Vagina (tissue), 2 donors: ENCODE measurements at places on chromosomes 3 and 15.

DNA sequence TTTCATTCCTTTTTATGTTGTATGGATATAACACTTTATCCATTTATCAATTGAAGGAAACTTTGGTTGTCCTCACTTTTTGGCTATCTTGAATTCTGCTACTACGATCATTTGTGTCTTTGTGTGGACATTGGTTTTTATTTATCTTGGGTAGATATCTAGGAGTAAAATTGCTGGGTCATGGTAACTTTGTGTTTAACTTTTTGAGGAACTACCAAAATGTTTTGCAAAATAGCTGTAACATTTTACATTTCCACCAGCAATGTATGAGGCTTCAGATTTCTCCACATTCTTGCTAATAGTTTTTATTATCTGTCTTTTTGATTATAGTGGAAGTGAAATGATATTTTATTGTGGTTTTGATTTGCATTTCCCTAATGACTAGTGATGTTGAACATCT, 55.6 kb downstream of the TLNRD1 start:
- no peaks in the 10 kb centered on the region for H3K27me3 ChIP-seq
- no peak overlapping the region for H3K27ac ChIP-seq
- no peak for DNase-seq
- no peak overlapping the region for H3K4me3 ChIP-seq

DNA sequence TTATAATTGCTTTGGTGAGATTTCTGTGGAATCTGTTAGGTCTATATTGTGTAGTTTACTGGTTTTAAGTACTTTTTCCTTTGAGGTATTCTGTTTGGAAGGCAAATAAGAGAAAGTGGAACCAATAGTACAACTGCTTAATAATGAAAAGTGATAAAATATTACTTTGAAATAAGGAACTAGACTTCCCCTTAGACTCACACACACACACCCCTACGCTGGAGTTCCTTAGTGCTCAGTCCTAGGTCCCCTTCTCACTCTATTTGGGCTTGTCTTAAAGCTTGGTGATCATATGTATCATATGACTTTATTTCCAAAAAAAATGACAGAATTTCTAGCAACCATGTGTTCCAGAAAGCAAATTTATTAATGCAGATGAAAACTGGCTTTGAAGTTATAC, 494.0 kb upstream of the TGFBR2 start:
- H3K4me3 ChIP-seq, result no peak overlapping the region
- H3K27ac ChIP-seq, result no peak overlapping the region
- H3K4me1 ChIP-seq, result no peaks in the 10 kb centered on the region
- H3K36me3 ChIP-seq, result no peaks in the 10 kb centered on the region
- DNase-seq, result no peak

DNA sequence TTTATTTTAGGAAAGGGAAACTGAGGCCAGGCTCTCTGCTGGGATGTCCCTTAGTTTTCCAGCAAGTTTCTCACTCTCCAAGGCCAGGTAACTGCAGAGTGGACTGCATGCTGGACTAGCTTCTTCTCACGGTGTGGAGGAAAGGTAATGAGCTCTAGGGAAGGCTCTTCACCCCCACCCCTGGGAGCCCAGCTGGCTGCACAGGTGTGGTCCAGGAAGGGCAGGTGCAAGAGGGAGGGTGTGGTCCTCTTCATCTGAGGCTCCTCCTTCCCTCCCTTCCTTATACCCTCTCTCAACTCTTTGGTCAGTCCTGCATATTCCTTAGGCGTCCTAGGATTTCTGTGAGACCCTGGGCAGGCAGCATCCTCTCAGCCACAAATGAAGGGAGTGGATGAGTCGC, 33.9 kb downstream of the RNU5B-1 start:
- DNase-seq, result no peak
- H3K27ac ChIP-seq, result no peak overlapping the region
- H3K36me3 ChIP-seq, result no peaks in the 10 kb centered on the region
- no peaks in the 10 kb centered on the region for H3K4me1 ChIP-seq
- no peak overlapping the region for H3K4me3 ChIP-seq

DNA sequence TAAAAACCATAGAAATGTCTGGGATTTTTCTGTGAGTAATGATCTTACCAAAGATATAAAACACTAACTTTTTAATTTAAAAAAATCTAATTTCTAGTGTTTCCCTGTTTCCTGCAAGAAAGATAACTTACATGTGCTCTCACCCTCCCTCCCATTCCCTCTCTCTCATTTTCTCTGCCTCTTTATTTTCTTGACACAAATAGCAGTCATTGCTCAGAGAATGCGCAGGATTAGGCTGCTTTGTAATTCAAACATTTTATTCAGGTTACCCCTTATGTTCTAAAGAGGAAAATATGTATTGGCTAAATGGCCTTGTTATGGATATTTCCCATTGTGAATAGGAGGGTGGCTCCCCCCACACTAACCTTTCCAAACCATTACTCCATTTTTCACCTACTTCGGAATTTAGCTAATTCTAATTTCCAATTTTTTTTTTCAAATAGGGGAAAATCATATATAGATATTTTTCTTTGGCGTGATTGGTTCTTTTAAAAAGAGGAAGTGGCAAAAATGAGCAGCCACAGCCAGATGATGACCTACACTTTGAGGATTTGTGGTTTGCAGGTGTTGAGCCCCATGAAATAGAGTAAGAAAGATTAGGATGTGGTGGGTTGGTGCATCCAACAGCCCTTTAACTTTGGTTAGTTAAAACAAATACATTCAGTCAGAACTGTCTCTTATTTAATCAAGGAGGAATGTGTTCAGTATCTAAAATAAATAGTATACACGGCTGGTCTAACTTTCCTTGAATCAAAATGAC, 554.4 kb downstream of the IGSF11 start:
- H3K27ac ChIP-seq, result no peak overlapping the region
- DNase-seq, result no peak
- H3K36me3 ChIP-seq, result no peaks in the 10 kb centered on the region
- H3K27me3 ChIP-seq, result no peaks in the 10 kb centered on the region
- no peaks in the 10 kb centered on the region for H3K4me1 ChIP-seq
- H3K4me3 ChIP-seq, result no peak overlapping the region

DNA sequence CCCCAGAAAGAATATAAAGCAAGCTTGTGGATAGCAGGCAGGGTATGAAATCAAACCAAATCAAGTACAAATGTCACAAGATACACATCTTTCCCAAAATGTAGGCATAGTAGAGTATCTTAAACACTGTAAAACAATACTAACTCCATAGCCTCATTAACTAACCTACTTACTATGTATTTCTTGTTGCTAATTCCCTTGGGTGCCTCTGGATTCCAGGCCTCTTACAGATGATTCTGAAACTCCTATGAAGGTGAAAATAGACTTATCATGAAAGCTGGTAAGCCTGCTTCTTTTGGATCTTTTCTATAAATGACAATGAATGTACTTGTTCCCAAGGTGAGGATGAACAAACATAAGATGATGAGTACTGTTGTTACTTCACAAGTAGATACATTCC, 93.8 kb downstream of the FRMD5 start:
- no peaks in the 10 kb centered on the region for H3K4me1 ChIP-seq
- no peak overlapping the region for H3K4me3 ChIP-seq
- H3K36me3 ChIP-seq, result no peaks in the 10 kb centered on the region
- no peak overlapping the region for H3K27ac ChIP-seq
